ENCODE measurements at places on chromosomes 12 and 14. TPM values are rescaled to one million over a fixed set of nuclear protein-coding genes. Genes with fewer than 3 reads are reported as not detected.

The PTPRR gene
- total RNA-seq: 18.5 TPM

The SALL2 gene
- 35.7 TPM for total RNA-seq

The ALDH1L2 gene
- 23.9 TPM for total RNA-seq

The SYT1 gene
- 138 TPM for total RNA-seq

The DPPA3 gene
- not detected for total RNA-seq
